ENCODE measurements at places on chromosomes 5 and 9. TPM values are rescaled to one million over a fixed set of nuclear protein-coding genes. Genes with fewer than 3 reads are reported as not detected.

SPINK7 gene
- total RNA-seq = not detected

CDH9 gene
- not detected for total RNA-seq

TXN gene
- 704 TPM for total RNA-seq

PLPP7 gene
- 5.4 TPM for total RNA-seq

SLC36A2 gene
- not detected for total RNA-seq

- DNase-seq = no peak
Observed at GRCh38 chr5:171593401-171593800, 174.0 kb downstream of the FGF18 start.

DNA sequence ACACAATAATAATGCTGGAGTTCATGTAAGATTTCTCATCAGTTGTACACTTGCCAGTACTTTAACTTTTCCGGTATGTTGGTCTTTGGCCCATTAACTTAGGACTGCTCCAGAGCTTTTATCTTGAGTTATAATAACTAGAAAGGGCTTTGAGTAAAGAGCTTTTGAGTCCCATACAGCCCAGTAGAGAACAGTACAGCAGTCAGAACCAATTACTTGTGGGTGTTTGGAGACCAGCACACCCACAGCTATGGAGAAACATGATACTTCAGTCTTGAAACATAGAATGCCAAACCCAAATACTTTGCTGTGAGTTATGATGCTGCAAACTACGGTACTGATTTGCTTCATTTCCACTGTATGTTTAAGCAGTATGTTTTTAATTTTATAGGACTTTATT, 374.3 kb downstream of the CCDC171 start:
- DNase-seq = no peak

DNA sequence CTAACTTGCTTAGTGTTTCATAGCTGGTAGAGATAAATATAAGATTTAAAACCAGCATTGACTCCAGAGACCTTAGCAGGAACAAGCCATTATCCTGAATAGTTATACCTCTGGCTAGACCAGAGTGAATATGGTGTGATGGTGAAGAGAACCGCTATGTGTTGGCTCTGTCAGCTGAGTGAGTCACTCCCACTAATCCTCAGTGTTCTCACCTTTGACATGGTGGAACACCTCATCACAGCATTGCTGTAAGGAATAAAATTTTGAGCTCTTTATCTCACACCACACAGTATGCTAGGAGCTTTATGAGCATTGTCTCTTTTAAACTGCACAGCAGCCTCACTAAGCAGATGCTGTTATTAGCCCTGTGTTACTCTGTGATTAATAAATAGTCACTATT, 90.7 kb upstream of the DHFR start:
- peak; percentile 68 for DNase-seq

- no peak for DNase-seq
Observed at GRCh38 chr9:18994263-18994916, 38.6 kb downstream of the SAXO1 start.

- DNase-seq = no peak
Observed at GRCh38 chr5:14730466-14730865, 65.9 kb downstream of the OTULIN start.

- DNase-seq = no peak
Observed at GRCh38 chr5:132408965-132409364, 39.5 kb downstream of the SLC22A5 start.

GRCh38 chr5:176631383-176632200, 1.1 kb downstream of the EIF4E1B start:
- DNase-seq = no peak

DNA sequence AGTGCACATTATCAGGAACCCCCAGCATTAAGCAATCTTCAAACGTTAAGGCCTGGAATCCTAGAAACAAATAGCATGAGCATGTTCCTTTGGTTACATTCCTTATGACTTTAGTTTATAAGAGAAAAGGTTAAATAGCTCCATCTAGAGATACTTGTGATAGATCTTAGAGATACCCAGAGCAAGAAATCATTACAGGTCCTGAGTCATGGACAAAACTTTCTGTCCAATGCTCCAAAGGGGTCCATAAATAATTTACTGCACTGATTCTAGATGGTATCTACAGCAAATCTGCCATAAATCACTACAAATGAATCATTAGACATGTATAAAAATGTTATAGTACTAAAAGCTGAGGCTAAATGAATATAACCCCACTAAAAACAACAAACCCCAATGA, 139.6 kb downstream of the HTR1A start:
- DNase-seq = no peak

- no peak for DNase-seq
Observed at GRCh38 chr5:7874639-7875038, 5.7 kb downstream of the MTRR start.

GRCh38 chr9:81776834-81777233, 87.5 kb upstream of the TLE1 start:
- no peak for DNase-seq

- DNase-seq = peak; percentile 42
Observed at GRCh38 chr9:81849631-81850259, 78.5 kb upstream of the SPATA31D4 start.

GRCh38 chr9:122354536-122355199, 16.2 kb upstream of the PTGS1 start:
- no peak for DNase-seq

DNA sequence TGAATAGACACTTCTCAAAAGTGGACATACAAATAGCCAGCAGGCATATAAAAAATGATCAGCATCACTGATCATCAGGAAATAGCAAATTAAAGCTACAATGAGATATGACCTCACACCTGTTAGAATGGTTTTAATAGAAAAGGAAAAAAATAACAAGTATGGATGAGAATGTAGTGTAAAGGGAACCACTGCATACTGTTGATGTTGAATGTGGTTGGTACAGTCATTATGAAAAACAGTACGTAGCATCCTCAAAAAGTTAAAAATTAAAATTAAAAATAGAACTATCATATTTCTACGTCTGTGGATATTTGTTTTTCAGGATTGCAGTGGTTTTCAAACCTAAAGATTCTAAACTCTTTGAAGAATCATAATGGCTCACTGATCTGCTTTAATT, 215.1 kb upstream of the NREP start:
- no peak for DNase-seq

DNA sequence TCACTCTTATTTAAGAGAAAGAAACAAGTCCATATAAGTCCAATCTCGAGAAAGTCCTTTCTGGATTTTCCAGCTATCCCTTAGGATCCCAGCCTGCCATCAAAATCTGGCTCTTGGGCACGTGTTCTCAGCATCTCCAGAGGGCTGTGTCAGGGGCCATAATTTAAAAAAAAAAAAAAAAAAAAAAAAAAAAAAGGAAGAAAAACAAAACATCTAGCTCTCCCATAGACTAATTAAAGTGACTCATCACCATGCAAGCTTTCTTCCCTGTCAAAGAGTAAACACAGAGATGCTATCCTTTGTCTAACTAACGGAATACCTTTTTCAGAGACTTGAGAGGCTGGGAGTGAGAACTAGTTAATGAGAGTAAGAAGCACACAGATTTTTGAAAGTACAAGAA, 44.9 kb upstream of the MYO10 start:
- no peak for DNase-seq

DNA sequence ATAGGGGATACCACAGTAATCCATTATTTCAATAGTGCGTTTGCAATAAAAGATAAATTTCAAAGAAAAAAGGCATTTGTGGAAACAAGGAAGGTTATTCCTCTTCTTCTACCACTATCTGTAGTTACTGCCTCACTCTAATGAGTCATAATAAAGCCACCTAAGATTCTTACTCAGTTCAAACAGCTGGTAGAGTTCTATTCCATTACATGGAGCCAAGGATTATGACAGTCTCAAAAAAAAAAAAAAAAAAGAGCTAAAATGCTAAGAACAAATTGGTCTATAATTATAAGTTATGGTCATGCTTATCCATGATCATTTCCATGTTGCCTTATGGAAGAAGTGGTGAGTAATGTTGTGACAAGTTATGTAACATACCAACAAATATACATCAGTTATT, 46.3 kb downstream of the DENND1A start:
- DNase-seq = no peak

DNA sequence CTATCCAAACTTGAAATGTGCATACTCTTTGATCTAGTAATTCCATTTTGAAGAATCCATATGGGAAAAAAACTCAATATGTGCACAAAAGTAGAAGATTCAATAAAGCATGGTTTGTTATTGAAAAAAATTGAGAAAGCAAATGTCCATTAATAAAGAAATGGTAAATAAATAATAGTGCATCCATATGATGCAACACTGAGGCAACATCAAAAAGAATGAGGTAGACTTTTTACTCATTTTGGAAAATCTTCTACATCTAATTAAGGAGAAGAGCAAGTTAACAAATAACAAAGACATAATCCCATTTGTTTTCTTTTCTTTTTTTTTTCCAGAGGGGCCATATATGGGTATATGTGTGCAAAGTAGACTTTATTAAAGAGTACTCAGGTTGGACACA, 52.5 kb upstream of the FST start:
- no peak for DNase-seq

DNA sequence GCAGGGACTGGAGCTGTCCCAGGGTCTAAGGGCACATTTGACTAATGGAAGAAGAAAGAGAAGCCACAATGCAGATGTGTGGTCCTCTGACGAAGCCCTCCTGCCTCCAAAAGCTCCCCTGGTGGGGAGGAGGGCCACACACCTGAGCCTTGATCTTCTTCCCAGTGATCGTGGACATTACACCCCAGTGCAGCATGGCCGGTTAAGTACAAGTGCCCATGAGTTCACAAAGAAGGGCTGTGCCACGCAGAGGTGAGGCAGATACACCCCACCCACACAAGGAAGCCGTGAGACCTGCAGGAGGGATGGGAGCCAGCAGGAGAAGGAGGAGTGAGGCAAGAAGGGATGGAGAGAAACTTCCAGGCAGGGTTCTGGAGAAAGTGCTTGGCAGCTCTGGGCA, 199.0 kb upstream of the MVB12B start:
- no peak for DNase-seq

DNA sequence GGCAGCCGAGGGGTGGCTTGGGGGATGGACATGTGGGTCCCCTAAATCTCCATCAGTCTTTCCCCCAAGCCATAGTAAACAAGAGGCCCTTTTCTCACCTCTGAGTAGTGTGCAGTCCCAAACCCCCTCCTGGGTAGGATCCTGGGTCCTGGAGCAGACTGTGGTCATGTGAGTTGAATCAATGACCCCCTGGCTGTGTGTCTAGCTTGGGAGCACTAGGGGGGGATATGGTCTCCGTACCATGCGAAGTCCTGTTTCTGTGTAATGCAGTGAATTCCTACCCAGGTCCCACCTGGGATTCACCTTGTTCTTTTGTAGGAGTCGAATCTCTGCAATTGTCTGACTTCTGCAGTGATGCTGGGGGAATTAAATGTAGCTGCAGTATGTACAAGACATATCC, 66.2 kb downstream of the FGF18 start:
- no peak for DNase-seq

All from Daoy (cell line).